ENCODE measurements at places on chromosomes 12 and 14. TPM values are rescaled to one million over a fixed set of nuclear protein-coding genes. Genes with fewer than 3 reads are reported as not detected.

GRCh38 chr12:27261866-27262265, 17.8 kb downstream of the STK38L start:
- DNase-seq, result no peak
- H3K27ac ChIP-seq, result no peak overlapping the region
- H3K27me3 ChIP-seq, result no peaks in the 10 kb centered on the region
- H3K36me3 ChIP-seq, result peaks cover 8% of the 10 kb centered on the region
- no peak overlapping the region for H3K4me3 ChIP-seq
- H3K4me1 ChIP-seq, result peaks cover 7% of the 10 kb centered on the region

- H3K27me3 ChIP-seq, result peaks cover 24% of the 10 kb centered on the region
- no peaks in the 10 kb centered on the region for H3K4me1 ChIP-seq
- DNase-seq, result no peak
Measured at GRCh38 chr12:53795927-53796326, 44.1 kb upstream of the CISTR start.

The DDN gene
- 0.42 TPM for total RNA-seq

The PDE3A gene
- not detected for total RNA-seq

DNA sequence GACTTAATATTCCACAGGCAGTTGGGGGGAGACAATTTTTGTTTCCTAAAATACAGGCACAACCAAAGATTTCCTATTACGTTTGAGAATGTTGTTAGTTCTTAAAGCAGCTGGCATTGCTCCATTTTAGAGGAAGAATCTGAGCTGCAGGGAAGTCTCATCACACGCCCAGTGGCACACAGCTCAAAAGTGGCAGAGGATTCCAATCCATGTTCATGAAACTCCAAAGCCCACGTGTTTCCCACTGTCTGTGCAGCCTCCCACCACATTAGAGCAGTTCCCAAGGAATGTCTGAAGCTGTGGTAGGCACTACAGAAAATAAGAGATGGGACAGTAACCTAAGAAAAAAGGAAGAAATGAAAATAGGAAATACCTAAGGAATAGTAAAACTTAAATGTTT, 6.1 kb upstream of the IL26 start:
- H3K27ac ChIP-seq, result no peak overlapping the region
- H3K4me1 ChIP-seq, result peaks cover 19% of the 10 kb centered on the region
- H3K27me3 ChIP-seq, result peaks cover 1% of the 10 kb centered on the region

The ASB2 gene
- 17.0 TPM for total RNA-seq

- H3K4me3 ChIP-seq, result no peak overlapping the region
- H3K27me3 ChIP-seq, result no peaks in the 10 kb centered on the region
- no peak overlapping the region for H3K27ac ChIP-seq
- no peak for DNase-seq
- peaks cover 7% of the 10 kb centered on the region for H3K36me3 ChIP-seq
- no peaks in the 10 kb centered on the region for H3K4me1 ChIP-seq
Measured at GRCh38 chr12:116799955-116800354, 61.8 kb downstream of the RNFT2 start.

The DEGS2 gene
- 0.39 TPM for total RNA-seq

DNA sequence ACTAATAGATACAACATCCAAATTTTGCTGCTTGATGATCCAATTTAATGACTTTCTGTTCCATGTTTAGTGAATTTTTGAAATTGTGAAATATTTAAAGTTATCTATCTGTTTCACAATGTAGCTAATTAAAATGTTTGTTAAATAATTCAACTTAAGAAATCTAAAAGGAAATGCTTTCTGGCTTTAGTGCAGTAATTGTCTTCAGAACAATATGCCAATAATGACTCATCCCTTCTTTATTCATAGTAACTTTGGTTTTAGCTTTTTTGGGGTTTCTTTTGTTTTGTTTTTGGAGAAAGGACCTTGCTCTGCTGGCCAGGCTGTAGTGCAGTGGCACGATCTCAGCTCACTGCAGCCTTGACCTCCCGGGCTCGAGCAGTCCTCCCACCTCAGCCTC, 479.2 kb upstream of the RGS6 start:
- no peak overlapping the region for H3K4me3 ChIP-seq
- no peak overlapping the region for H3K27ac ChIP-seq
- peaks cover 10% of the 10 kb centered on the region for H3K4me1 ChIP-seq
- DNase-seq, result no peak

The CEBPE gene
- total RNA-seq, result 0.50 TPM

DNA sequence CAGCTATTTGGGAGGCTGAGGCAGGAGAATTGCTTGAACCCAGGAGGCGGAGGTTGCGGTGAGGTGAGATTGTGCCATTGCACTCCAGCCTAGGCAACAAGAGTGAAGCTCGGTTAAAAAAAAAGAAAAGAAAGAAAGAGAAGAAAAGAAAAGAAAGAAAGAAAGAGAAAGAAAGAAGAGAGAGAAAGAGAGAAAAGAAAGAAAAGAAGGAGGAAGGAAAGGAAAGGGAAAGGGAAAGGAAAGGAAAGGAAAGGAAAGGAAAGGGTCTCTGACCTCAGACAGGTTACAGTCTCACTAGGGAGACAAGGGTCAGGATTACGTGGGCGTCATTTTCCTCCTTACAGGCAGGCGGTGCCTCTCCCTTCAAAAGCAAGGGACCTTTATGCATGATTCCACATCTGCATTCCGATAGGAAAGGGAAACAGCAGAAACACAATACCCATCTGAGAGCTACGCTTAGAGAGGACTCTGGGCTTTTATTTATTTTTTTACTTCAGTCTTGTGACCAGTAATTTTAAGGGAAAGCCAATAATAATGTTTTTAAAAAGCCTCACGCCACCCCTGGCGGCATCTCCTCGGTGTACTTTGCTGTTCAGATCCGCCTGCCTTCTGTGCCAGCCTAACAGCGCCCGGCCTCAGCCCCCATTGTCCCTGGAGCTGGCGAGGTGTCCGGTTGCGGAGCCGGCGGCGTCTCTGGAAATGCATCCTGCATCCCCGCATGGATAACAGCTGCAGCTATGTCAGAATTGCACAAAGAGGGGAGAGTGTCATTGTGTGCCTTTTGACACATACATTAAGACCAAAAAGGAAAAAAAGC, 945 bp upstream of the HIP1R start:
- H3K27ac ChIP-seq, result peak overlapping the region; percentile 84
- H3K4me3 ChIP-seq, result peak overlapping the region; percentile 84
- DNase-seq, result peak; percentile 38

GRCh38 chr14:102973706-102974285, 51.3 kb downstream of the AMN start:
- no peak for DNase-seq
- no peaks in the 10 kb centered on the region for H3K36me3 ChIP-seq
- no peaks in the 10 kb centered on the region for H3K27me3 ChIP-seq
- no peak overlapping the region for H3K4me3 ChIP-seq
- H3K4me1 ChIP-seq, result no peaks in the 10 kb centered on the region

- H3K4me3 ChIP-seq, result no peak overlapping the region
- H3K36me3 ChIP-seq, result no peaks in the 10 kb centered on the region
- no peak overlapping the region for H3K27ac ChIP-seq
- DNase-seq, result peak; percentile 80
- H3K27me3 ChIP-seq, result peaks cover 56% of the 10 kb centered on the region
Measured at GRCh38 chr12:106136263-106136662, 2.5 kb downstream of the NUAK1 start.

- peaks cover 6% of the 10 kb centered on the region for H3K4me1 ChIP-seq
- H3K27me3 ChIP-seq, result peaks cover 2% of the 10 kb centered on the region
- peak; percentile 80 for DNase-seq
- no peak overlapping the region for H3K27ac ChIP-seq
Measured at GRCh38 chr12:49388682-49389386, 21.6 kb downstream of the SPATS2 start.

GRCh38 chr12:53042607-53043454, 7.0 kb upstream of the TNS2 start:
- H3K27ac ChIP-seq, result no peak overlapping the region
- DNase-seq, result no peak
- peaks cover 34% of the 10 kb centered on the region for H3K4me1 ChIP-seq
- no peak overlapping the region for H3K4me3 ChIP-seq
- peaks cover 6% of the 10 kb centered on the region for H3K27me3 ChIP-seq
- peaks cover 42% of the 10 kb centered on the region for H3K36me3 ChIP-seq

The SMCO3 gene
- not detected for total RNA-seq

GRCh38 chr12:129467726-129468125, 436.1 kb downstream of the TMEM132D start:
- H3K4me1 ChIP-seq, result no peaks in the 10 kb centered on the region
- no peak for DNase-seq
- H3K27ac ChIP-seq, result no peak overlapping the region
- no peak overlapping the region for H3K4me3 ChIP-seq
- H3K36me3 ChIP-seq, result no peaks in the 10 kb centered on the region

GRCh38 chr14:93271111-93271510, 61.7 kb downstream of the BTBD7 start:
- H3K4me1 ChIP-seq, result no peaks in the 10 kb centered on the region
- DNase-seq, result no peak
- no peaks in the 10 kb centered on the region for H3K27me3 ChIP-seq
- no peak overlapping the region for H3K4me3 ChIP-seq
- H3K27ac ChIP-seq, result no peak overlapping the region

DNA sequence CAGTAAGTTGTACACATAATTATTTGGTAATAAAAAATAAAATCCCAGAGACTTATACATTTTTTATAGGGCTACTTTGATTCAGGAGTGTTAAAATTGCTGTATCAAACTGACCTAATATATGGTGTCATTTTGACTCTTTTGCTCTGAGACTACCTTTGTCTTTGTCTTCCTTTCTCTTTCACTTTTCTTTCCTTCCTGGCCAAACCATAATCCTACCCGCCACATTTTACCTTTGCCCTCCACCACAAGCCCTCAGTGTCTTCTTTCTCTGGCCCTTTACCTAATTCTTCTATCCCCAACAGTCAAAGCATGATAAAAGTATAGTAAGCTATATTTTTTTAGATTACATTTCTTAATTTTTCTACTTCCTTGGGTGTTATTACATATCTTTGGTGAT, 62.0 kb downstream of the CAND1 start:
- H3K4me1 ChIP-seq, result peaks cover 5% of the 10 kb centered on the region
- H3K4me3 ChIP-seq, result no peak overlapping the region
- peak overlapping the region; percentile 68 for H3K27ac ChIP-seq
- H3K27me3 ChIP-seq, result no peaks in the 10 kb centered on the region
- H3K36me3 ChIP-seq, result peaks cover 11% of the 10 kb centered on the region

GRCh38 chr12:121796855-121797751, 3.6 kb upstream of the RHOF start:
- peak overlapping the region; percentile 52 for H3K27ac ChIP-seq
- no peak for DNase-seq
- H3K4me3 ChIP-seq, result peak overlapping the region; percentile 48
- peaks cover 41% of the 10 kb centered on the region for H3K4me1 ChIP-seq
- no peaks in the 10 kb centered on the region for H3K27me3 ChIP-seq

The EIF2S3B gene
- 1.8 TPM for total RNA-seq
